ENCODE measurements at places on chromosomes 7 and 10.

DNA sequence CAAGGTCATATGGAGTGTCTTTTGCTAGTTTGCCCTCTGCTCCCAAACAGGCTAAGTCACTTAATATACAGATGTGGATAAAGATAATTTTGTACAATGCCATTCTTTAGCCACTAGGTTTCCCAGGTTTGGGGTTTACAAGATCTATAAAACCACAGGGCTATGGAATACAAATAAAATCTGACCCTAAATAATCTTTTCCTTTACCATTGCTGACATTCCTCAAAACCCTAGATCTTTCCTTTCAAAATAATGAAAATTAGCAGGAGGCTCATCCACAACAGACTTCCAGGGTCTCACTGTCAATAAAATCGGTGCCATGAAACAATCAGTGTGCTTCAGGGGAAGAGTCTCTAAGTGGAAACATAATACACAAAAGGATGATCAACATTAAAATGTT is 148.4 kb downstream of the CPEB3 start:
- DNase-seq = no peak

DNA sequence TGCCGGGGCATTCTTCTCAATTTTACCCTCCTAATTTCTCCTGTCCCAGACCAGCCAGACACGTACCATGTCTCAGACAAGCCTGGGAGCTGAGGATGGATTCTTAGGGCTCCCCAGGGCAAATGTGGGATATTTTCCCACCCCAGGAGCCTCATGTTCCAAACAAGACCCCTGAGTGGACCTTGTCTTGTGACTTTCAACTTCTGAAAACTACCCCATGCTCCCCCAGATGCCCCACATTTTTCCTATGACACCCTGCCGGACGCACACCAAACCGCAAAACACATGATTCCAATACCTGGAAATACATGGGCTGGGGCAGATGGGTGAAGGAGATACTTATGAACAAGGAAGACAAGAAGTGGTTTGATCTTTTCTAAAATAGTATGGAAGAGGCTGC is 874 bp downstream of the GIMAP5 start:
- no peak for DNase-seq

GRCh38 chr7:21944616-21945453 is 864 bp downstream of the CDCA7L start:
- no peak for DNase-seq

DNA sequence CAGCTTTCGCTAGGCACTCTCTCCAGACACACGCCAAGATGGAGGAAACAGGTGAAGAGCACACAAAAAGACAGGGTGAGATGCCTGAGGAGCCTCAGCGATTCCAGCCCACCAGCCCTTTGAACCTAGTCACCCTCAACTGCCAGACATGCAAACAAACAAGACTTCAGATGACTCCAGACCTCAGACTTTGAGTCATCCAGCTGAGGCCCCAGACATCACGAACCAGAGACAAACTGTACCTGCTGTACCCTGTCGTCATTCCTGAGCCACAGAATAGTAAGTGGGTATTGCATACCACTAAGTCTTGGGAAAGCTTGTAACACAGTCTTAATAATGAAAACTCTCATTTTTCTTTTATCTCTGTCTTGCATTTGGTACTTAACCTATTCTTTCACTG is 126.6 kb upstream of the LSM8 start:
- DNase-seq = no peak
